NCI-H2081 treated with DMSO at 0.1 percent for 48 hours (cell line): ENCODE measurements at places on chromosomes 7 and 10.

GRCh38 chr10:52443419-52444388, 129.6 kb downstream of the DKK1 start:
- no peak for DNase-seq

- DNase-seq: no peak
Observed at GRCh38 chr10:43939939-43940820, 291.5 kb upstream of the ZNF32 start.

- DNase-seq: no peak
Observed at GRCh38 chr7:101714097-101714496, 85.0 kb upstream of the MYL10 start.

GRCh38 chr7:151837285-151838042, 39.5 kb downstream of the PRKAG2 start:
- no peak for DNase-seq

- no peak for DNase-seq
Observed at GRCh38 chr10:14017467-14017866, 313.3 kb downstream of the FRMD4A start.

DNA sequence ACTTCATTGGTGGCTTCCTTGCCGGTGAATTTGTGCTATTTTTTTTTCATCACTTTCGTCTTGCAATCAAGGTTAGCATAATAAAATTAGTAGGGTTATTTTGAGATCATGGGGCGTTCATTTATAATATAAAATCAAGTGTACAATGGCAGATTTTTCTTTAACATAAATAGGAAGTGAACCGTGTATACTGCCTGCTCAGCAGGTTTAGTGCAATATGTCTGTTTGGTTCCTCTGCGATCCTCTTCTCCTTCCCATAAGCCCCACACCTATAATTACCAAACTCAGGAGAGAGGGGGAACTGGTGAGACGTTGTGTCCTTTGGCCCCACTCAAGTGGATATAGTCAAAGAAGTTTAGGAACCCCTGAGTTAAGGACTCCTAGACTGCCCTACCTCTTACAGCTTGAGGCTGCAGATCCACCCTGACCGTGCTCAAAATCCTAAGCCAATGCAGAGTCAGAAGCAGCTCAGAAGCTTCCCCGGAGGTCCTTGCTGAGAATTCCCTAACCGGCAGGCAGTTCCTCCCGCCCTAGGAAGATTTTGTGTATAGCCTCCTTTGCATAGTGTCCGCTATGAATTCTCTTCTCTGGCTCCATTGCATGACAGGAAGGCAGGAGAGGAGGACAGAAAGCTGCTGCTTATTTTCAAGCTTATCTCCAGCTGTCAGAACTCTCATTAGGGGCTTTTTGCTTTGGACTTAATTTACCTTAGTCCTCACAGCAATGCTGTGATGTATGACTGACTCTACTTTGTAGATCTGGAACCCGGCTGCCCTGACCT, 41.5 kb downstream of the PYROXD2 start:
- DNase-seq: no peak

GRCh38 chr7:30112103-30112713, 22.6 kb upstream of the MTURN start:
- no peak for DNase-seq
